ENCODE measurements at places on chromosomes 4 and X.
A peak's percentile ranks its signal among the peaks of the same experiment; 100 is the strongest.

DNA sequence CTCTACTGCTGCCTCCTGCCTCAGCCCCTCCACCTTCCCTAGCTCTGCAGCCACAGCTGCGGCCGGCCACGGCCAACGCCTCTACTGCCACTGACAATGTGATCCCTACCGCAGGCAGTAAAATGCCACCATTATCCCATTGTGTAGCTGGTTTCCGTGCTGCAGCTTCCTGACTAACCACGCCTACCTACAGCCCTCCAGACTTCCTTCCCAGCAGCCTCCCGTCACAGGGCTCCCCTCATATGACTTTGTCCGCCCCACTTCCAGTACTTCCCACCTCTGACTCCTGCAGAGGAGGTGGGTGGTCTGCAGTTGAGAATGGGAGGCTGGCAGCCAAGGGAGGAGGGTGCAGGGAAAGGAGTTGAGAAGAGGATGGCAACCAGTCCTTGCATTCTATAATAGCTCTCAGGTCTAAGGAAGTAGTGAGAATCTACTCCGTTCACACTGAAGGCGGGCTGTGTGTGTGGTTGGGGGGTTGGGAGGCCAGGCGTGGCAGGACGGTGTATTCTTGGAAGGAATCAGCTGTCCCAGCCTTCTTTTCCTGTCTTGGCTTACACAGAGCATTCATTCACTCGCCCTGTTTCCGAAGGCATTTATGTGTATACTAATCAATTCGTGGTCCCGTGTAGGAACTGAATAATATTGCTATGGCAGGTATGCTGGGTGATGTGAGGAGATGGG is 33.1 kb upstream of the USP51 start:
- no peak for DNase-seq

DNA sequence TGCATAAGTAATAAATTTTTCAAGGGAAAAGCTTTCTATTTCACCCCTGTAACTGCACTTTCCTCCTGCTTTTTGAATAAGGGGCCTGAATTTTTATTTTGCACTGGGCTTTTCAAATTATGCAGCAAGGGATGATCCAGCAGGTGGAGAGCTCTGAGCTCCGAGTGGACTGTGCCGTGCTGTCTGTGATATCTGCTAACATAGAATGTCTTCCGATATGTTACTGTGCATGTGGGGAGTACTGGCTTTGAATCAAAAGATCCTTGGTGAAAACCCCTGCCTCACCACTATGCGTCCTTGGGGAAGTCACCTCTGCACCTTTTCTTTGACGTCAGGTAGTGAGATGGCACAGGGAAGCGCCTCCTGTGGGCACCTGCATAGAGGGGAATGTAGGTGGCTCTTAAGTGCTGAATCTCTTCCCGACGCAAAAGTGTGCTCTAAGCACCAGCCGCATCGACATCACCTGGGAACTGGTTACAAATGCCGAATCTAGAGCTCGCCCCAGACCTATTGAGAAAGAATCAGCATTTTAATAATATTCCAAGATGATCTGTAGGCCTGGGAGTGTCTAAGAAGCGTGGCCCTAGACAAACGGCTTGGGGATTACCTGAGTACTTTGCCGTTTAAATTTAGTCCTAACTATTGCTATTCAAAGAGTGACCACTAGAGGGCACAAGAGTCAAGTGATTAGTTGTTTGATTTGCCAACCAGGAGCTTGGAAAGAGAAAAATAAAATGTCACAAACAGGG is 19.2 kb upstream of the WFS1 start:
- DNase-seq = no peak

- no peak for DNase-seq
Observed at GRCh38 chr4:64713256-64713840, 304.1 kb upstream of the TECRL start.

GRCh38 chr4:93237521-93237920 is 591.0 kb upstream of the ATOH1 start:
- no peak for DNase-seq

DNA sequence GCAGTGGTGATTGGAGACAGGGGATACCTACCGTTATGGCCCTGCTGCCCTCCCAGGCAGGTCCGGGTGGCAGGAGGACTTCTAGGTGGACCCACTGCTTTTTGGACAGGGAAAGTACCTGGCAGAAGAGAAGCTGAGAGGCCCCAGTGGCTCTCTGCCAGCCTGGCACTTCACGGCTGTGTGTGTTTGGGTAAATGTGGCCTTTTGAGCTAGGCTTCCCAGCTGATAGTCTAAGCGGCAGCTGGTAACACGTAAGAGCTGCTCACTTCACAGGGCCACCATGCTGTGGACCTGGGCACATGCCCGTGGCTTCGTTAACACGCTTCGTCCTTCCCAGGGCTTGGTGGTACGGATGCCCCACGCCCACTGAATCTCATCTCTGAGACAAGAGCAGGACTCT is 92.0 kb upstream of the CLCN4 start:
- no peak for DNase-seq

- DNase-seq = peak; percentile 61
Observed at GRCh38 chrX:40174854-40175510, 77.2 kb upstream of the BCOR start.

DNA sequence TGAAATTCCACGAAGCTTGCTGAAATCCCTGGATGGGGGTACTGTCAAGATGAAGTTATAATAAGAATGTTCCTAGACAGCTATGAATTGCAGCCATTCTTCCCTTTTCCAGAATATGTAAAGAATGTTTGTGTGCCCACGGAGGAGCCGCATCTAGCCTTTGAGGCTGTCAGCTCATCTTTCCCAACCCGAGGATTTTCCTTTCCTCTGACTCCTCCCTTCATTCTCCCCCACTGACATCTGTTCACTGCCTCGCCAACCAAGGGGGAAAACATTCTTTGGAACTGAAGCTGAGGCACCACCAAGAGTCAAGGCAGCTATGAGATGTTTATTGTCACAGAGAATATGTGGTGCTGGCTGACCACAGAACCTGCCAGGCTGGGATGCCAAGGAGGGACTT is 8.8 kb downstream of the NHSL2 start:
- DNase-seq = no peak

DNA sequence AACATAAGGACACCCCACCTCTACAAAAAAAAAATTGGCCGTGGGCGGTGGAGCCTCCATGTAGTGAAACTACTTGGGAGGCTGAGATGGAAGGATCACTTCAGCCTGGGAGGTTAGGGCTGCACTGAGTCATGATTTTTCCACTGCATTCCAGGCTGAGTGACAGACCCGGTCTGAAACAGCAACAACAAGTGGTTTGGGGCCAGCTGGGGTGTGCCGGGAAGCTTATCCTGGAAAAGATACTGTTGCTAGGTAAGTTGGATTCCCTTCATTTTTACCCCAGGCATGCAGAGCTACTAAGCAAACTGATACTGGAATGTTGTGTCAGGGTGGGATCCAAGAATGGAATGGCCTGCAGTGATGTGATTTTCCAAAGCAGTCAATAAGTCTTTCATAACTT is 57.0 kb downstream of the XAGE2 start:
- DNase-seq = no peak

DNA sequence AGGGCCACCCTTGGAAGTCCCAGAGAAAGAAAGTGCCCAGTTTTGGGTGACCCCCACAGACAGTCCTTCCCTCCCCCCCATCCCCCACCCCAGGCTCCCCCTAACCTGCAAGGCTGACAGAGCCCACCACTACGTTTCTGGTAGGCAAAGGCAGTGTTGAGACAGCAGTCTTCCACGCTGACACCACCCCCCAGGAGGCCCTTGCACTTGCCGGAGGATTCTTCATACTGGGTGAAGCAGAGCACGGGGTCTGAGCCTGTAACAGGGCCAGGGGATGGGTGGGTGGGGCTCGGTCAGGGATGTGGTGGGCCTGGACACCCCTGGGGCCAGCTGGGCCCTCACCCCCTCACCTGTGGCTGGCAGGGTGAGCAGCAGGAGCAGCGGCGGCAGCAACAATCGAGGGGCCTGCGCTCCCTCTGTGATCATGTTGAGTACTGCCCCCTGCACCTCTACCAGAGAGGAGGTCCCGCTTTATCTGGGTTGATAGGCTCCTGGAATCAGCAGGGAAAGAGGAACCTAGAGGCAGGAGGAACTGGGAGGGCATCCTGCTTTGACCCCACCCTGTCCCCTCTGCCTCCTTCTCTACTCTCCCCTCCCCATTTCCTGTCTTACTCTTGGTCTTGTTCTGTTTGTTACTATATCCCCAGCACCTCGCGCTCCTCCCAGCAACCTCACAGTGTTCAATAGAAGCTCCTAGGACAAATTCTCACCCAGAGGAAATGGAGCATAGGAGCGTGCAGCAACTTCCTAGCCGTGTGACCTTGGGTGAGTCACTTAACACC is at the start of gene CFP:
Gene CFP (minus strand): TSS at position 512 of the 782 bp plus-strand sequence. CDS start 86 bp downstream, at position 426.
- no peak for DNase-seq

- no peak for DNase-seq
Observed at GRCh38 chrX:2751291-2751690, 549 bp upstream of the XG start.

DNA sequence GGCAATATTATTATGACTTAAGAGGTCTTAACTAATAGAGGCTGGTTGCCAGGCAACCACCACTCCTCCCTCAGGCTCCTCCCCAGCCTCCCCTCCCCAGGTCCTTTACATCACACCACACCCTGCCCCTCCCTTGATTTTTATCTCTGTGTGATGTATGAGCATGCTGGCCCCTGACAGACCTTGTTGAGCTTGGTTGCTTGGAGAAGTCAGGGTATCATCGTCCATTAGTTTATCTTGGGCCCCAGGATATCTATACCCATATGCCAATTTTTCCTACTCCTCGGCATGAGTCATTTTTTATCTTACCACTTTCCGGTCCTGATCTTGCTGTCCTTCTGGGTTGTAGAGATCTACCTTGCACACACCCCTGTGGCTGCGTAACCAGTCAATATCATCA is 2.5 kb downstream of the AKAP4 start:
- DNase-seq = no peak

- DNase-seq = no peak
Observed at GRCh38 chrX:118729042-118729652, 1.7 kb downstream of the IL13RA1 start.

GRCh38 chr4:6493658-6494304 is 21.4 kb upstream of the PPP2R2C start:
- DNase-seq = peak; percentile 3

DNA sequence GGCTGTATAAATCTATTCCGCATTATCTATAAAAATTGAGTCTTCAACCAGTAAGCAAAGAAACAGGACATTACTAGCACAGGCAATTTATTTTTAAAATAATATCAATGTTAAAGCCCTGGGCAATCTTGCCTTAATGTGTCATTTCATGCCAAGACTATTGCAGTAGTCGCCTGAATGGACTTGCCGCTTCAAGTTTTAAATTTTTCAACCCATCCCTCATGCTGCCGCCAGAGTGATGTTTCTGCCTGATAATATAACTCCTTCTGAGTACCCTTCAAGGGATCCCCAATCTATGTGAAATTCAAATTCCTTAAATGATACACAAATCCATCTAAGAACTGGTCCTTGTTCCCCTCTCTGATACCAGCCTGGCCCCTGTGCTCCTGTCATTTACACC is 66.9 kb downstream of the PRSS12 start:
- no peak for DNase-seq

- DNase-seq = no peak
Observed at GRCh38 chrX:130393451-130394074, 8.1 kb upstream of the GPR119 start.

- no peak for DNase-seq
Observed at GRCh38 chr4:178612733-178613132, 1170.5 kb upstream of the AGA start.
